HT-29 (cell line): ENCODE measurements at places on chromosomes 7 and 10. TPM values are rescaled to one million over a fixed set of nuclear protein-coding genes. Genes with fewer than 3 reads are reported as not detected.

Gene SLC18A2
- total RNA-seq: not detected in 2 replicates

Gene PPP1R9A
- 5.4 and 5.5 TPM in 2 replicates for total RNA-seq

Gene ZNF467
- total RNA-seq: 0.63 and 0.66 TPM in 2 replicates

Gene ZNF117
- 0.34 and 0.74 TPM in 2 replicates for total RNA-seq

Gene CALML5
- total RNA-seq: 0.71 and 1.7 TPM in 2 replicates

- no peak for DNase-seq
These were observed 16.7 kb upstream of the C10orf90 start for GRCh38 chr10:126687121-126687606.

GRCh38 chr7:6175645-6176044 lies 96.8 kb downstream of the CYTH3 start:
- no peak for DNase-seq

DNA sequence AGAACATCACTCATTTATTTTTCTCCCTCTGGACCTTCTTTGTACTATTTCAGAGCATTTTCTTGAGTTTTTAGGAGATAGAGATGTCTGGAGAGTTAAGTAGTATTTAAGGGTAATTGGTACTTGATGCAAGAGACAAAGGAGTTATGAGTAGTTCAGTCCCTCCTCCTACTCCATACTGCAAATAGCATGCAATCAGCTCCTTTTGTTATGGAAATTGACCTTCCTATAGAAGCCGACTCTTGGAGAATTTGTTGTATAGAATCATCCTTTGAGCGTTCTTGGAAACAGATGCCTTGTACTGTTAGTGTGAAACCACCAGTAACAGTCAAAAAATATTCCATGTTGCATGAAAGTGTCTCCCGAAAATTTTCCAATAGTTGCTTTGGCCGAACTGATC lies 428.2 kb upstream of the GALNT17 start:
- DNase-seq: no peak

- DNase-seq: no peak
These were observed 427.0 kb downstream of the KCNMA1 start for GRCh38 chr10:77210645-77211044.

DNA sequence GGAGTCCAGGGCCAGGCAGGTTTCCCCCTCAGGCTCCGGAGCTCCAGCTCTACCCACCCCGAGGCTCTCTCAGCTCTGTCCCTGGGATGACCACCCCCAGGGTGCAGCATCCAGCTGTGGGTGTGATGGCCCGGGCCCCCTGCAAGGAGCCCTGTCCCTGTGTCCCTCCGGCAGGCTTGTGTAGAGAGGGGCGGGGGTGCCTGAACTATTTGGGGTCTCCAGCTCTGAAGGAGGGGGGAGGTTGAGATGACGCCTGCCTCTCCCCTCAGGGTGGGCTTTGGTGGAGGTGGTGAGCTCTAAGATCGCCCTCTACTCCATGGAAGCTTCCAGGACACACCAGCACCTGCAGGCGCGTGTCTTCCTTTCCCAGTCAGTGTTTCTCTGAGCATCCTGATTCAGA lies 39.4 kb downstream of the ADRA2A start:
- no peak for DNase-seq

GRCh38 chr7:18558503-18558902 lies 63.0 kb downstream of the HDAC9 start:
- DNase-seq: no peak

- DNase-seq: peak; percentile 78
These were observed 51.3 kb upstream of the STEAP4 start for GRCh38 chr7:88357781-88358525.

- no peak for DNase-seq
These were observed 109.3 kb downstream of the CPEB3 start for GRCh38 chr10:92181575-92181974.

DNA sequence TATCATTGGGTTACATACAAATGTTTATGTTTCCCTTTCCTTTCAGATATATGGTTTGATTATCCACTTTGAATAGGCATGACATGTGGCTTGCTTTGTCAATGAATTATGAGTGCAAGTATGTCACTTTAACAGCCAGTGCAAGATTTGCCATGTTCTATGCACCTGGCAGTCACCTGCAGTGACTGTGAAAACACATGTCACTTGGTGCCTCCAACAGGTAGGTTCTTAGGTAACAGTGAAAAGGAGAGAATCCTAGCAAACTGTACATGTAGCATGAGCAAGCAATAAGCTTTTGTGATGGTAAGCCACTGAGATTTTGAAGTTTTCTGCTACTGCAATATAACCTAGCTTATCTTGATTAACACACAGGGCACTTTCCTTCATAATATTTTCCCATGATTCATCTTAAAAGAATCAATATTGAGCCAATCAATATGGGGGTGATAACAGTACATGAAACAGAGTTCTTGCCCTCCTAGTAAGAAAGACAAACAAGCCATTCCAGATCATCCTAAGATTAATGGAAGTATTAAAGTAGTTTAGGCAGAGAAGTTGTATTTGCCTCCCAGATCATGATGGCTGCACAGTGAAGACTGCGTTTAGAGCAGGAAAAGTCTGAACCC lies 7.9 kb upstream of the RALA start:
- DNase-seq: no peak

DNA sequence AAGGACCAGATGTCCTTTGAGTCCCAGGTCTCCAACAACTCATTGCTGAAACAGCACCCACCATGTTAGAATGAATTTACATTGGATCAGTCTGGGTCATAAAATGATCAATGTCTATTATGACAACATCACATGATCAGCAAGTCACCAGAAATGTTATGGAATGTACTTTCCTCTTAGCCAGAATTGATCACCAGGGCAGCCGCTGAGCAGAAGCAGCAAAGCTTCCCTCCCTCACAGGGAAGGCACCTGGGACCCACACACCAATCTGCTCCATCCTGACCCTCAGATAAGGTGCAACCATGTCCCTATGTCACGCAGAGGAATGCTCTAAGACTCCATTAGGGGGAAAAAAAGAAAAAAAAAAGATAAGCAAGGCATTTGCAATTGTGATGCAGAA lies 30.0 kb downstream of the FGFR2 start:
- no peak for DNase-seq
